ENCODE measurements at places on chromosomes 1 and 21. TPM values are rescaled to one million over a fixed set of nuclear protein-coding genes. Genes with fewer than 3 reads are reported as not detected.

The AMY1C gene
- not detected for total RNA-seq

The TIPRL gene
- 43.5 TPM for total RNA-seq

The PGLYRP3 gene
- total RNA-seq: not detected

The TNFRSF9 gene
- total RNA-seq: 0.89 TPM

The F3 gene
- total RNA-seq: 0.80 TPM

The NIBAN1 gene
- 19.1 TPM for total RNA-seq

The OR2M3 gene
- total RNA-seq: not detected

The TIE1 gene
- 478 TPM for total RNA-seq

The ANKRD13C gene
- 15.4 TPM for total RNA-seq

Data from mammary microvascular endothelial cell (primary cell).